ENCODE measurements at places on chromosomes 2 and 18.

- no peak for DNase-seq
These were observed 99.5 kb downstream of the MAP4K4 start for GRCh38 chr2:101796825-101797600.

DNA sequence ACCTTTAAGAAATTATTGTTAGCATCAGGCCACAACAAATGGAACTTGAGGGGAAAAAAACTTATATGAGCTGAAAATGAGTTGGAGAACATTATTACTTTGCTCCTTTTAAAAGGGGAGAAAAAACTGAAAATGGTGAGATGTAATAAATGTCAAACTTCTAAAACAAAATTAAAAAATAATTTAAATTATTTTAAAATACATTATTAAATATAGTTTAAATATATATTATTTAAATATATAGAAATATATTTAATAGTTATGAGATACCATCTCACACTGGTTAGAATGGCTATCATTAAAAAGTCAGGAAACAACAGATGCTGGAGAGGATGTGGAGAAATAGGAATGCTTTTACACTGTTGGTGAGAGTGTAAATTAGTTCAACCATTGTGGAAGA is 28.9 kb downstream of the RPIA start:
- DNase-seq = no peak

- DNase-seq = no peak
These were observed 1399.1 kb upstream of the PIK3C3 start for GRCh38 chr18:40555914-40556313.

DNA sequence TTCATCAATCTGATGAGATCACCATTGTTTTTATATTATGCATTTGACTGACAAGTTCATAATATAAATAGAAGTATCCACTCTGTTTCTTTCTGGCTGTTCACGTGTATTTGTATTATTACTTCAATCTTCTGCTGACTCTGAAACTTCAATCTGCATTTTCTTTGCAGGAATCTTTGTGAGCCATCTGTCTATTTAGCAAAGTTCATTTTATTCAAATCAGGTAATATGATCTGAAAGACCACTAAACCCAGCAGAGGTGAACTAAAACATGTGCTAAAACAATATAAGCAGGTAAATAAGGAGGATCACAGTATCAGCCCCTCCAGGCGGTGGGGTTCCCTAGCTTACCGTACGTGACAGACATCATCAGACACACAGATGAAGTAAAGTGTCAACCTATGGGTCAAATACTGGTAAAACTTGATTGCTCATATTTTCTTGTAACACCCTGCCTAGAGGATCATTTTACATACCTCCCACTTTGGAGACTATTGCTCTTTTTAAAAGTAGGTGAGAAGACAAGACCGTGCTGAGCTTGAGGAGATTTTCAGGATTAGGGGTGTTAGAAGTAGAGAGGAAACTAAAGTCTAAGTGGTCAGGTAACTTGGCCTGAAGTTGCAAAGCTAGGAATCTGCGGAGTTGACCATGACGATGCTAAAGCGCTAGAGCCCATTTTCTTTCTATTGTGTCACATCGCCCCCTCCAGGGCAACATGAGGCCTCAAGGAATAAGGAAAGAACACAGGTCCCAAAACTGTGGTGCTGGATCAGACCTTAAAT is 9.0 kb downstream of the DTNB start:
- no peak for DNase-seq

DNA sequence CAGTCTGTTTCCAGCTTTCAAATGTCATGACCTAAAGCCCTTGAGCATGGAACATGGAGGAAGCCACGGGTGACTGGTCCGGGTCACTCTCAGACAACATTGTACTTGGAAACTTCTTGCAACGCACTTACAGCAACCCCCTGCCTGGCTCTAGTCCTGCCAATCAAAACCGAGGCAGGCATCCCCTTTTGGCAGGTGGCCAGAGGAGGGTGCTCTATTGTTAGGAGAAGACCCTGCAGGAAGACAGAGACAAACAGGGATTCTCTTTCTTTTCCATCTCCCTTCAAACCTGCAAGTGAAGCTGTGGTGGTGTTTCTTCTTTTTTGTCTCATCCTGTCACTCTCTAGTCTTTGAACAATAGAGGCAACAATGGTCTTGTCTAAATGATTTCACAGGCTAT is 667.2 kb downstream of the ZEB2 start:
- DNase-seq = no peak

GRCh38 chr2:101956465-101957438 is 35.0 kb upstream of the IL1R2 start:
- DNase-seq = no peak

DNA sequence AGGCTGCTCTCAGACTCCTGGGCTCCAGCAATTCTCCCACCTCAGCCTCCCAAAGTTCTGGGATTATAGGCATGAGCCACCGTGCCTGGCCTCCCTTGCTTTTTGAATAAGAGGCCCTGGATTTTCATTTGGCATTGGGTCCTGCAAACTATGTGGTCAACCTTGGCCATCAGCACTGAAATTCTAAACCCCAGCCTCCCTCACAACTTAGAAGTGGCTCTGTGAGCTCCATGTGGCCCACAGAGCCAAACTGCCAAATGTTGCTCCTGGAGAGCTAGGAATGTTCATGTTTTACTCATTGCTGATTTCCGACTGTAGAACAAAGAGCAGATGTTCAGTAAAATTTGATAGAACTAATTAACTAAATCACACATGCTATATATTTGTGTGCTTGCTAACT is 210.6 kb upstream of the AGAP1 start:
- DNase-seq = no peak

- DNase-seq = no peak
These were observed 13.1 kb downstream of the CROCC2 start for GRCh38 chr2:240919161-240919781.

- DNase-seq = no peak
These were observed 91.7 kb downstream of the SCN3A start for GRCh38 chr2:165112133-165112573.

GRCh38 chr2:71889759-71890684 is 257.6 kb downstream of the CYP26B1 start:
- no peak for DNase-seq

DNA sequence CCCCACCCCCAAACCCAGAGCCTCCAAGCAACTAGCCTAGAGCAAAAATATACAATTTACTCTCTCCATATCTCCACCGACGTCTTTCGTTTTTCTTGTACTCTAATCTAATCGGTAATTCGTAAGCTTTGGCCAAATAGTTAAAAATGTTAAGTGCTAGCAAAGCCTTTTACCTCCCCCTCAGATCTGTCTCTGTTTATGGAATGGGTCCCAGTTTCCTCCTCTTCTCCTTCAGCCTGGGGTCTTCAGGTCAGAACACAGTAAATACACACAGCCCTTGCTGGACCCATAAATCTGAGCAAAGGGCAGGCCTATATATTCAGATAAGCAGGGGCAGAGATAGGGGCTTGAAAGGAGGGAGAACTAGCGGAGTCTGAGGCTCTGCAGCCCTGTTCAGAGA is 267.4 kb downstream of the MEIS1 start:
- DNase-seq = no peak

DNA sequence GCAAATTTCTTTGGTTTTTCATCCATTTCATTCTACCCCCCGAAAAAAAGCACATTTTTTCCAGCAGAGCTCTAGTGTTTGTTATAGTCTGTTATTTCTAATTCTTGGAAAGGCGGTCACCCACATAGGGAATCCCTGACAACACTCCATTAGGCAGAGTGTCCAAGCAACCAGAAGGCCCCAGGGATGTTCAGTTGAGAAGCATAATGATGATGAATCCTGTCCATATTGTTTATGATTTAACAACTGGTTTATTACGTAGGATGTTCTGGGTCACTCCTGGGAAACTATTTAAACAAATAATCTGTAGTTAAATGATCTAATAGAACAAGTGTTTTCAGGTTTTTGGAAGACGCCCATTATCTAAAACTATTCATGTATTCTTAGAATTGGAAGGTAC is 388.7 kb downstream of the TNS1 start:
- DNase-seq = no peak

DNA sequence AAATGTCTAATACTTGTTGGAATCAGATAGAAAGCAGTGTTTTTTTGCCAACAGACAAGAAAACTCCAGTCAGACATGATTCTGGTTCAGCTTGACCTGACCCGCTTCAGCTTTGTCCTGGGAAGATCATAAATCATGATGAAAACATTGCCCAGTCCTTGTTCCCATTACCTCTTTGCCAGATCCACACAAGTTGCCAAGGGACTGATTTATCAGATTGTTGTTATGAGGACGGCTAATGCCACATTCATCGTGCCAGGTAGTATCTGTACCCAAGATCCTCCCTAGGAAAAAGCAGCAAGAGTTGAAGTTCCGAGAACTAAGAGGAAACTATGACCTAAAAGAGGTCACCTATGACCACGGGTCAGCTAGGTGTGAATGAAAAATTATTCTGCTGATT is 39.0 kb downstream of the SLC40A1 start:
- no peak for DNase-seq

DNA sequence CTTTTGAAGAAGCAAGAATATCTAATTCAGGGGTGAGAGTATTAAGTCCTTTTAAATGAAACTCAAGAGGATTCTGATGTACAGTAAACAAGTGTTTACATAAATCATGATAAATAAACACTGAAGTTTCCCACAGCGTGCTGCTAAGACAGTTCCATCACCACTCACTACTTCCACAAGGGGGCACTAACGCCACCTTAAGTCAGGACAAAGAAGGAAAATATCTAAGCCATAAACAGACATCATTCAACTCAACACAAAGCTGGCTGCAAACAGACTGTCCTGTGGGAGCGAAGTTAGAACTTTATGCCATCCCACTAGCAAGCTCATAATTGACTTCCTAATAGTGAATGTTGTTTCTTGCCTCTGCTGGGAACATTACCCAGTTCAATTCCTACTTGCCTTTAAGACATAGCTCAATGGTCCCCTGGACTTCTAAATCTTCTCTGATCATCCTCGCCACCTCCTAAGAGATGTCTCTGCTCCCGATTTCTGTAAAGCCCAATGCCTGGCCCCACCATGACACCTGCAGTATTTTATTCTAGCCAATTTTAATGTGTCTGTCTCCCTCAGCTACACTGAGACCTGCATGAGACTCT is 36.5 kb downstream of the MRPL44 start:
- peak; percentile 31 for DNase-seq

- no peak for DNase-seq
These were observed 91.0 kb upstream of the NEUROD1 start for GRCh38 chr2:181771356-181771755.

- DNase-seq = no peak
These were observed 116.2 kb downstream of the STPG4 start for GRCh38 chr2:47038656-47039488.

GRCh38 chr18:5998166-5998881 is 103.0 kb upstream of the TMEM200C start:
- no peak for DNase-seq

GRCh38 chr2:199870581-199870980 is 19.6 kb upstream of the FTCDNL1 start:
- no peak for DNase-seq

DNA sequence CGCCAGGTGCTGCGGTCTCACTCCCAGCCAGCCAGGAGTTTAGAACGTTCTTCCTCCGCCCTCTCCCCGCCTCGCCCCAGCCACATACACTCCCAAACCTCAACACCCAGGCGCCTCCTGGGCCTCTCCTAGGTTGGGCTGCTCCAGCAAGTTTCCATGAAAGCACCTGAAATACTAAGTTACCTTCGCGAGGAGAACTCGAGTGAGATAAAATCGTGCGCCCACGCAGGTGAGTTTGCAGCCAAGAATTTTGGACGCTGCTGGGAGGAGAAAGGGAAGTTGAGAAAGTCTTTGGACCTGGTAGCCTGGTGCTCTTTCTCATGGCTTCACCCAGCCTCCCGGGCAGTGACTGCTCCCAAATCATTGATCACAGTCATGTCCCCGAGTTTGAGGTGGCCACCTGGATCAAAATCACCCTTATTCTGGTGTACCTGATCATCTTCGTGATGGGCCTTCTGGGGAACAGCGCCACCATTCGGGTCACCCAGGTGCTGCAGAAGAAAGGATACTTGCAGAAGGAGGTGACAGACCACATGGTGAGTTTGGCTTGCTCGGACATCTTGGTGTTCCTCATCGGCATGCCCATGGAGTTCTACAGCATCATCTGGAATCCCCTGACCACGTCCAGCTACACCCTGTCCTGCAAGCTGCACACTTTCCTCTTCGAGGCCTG is at the start of gene GPR39:
Gene GPR39 (plus strand): TSS at position 83 of the 673 bp plus-strand sequence.
- DNase-seq = no peak

DNA sequence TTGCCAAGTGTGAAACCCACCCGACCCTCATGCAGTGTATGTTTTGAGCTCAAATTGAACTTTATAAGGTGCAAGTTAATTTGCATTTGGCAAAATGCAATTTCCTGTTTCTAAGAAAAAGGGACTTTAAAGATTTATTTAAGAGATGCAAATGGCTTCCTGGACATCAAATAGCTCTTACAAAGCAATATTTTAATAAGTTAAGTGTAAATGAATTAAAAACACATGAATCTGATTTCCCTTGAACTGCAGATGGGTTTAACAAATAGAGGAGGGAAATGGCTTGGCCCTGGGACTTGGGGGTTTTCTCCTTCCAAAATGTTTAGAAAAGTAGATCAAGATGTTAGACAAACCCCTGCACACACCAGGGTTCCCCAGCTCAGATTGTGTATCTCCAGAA is 116.0 kb downstream of the EN1 start:
- no peak for DNase-seq

DNA sequence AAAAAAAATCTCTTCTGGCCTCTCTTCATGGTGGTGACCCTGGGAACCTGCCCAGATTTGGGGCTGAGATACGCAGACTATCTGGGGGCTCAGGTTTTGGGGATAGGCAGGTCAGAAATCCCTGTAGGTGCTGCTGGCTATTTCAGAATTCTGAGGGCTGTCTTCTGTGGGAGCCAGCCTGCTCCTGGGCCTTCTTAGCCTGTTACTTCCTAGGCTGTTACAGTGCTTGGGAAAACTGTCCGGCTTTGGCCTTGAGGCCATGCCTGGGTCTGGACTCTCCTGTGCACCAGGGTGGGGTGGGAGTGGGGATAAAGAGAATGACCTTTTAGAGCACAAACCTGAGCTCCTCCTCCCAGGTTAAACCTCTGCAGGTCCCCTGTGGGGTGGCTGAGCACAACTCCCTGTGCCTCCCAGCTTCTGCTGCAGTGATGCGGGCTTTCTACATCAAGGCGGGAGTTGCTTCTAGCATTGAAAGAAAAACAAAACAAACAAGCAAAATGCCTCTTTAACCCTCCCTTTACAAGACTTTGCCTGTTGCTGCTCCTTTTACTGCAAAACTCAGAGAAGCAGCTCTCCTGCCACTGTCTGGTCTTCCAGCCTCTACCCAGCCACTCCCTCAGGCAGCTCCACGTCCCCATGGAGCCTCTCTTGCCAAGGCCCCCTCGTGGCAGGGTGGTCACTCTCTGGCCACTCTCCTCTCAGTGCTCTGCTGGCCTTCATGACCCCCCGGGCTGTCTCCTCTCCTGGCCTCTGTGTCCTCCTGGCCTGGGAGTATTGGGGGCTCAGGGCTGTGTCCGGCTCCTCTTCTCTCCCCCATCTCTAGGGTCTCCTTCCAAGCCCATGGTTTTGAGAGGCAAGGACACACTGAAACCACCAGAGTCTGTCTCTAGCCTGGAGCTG is 293.0 kb upstream of the HS6ST1 start:
- DNase-seq = no peak

DNA sequence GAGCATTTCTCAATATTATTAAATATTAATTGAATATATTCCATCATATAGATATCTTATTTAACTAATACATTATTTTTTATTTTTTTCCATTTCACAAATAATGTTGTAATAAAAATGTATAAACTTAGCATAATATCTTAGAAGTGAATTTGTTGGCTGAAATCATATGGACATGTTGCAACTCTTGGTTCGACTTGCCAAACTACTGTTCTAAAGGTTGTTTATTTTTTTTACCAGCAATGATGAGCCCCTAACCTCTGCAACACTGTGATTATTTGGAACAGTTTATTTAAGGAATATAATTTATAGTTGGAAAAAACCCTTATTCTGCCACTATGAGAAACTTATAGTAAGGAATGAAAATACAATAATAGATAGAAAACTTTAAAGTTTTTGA is 8.8 kb upstream of the NAB1 start:
- DNase-seq = no peak

All from stimulated activated CD8-positive, alpha-beta memory T cell treated with anti-CD3 and anti-CD28 coated beads, Interleukin-4, amount 100 ng/mL, for 24 hours (primary cell).